ENCODE measurements at places on chromosomes 13 and 19.

DNA sequence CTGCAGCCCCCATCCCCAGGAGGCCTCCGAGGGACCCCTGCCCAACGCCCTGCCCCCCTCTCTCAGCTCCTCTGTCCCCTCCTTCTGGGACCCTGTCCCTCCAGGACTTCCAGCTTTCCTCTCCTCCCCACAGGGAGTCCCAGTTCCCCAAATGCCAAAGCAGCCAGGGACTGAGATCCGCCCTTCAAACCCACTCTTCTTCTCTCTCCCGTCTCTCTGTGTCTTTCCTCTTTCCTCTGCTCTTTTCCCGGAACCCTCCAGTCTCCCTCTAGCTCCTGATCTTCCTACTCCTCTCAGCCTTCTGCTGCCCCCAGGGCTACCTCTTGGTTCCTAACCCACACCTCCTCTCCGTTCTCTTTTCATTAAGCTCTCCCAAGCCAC lies 377 bp downstream of the CA11 start:
- no peak for DNase-seq

- no peak for DNase-seq
Observed at GRCh38 chr13:70172946-70173597, 64.8 kb upstream of the KLHL1 start.

DNA sequence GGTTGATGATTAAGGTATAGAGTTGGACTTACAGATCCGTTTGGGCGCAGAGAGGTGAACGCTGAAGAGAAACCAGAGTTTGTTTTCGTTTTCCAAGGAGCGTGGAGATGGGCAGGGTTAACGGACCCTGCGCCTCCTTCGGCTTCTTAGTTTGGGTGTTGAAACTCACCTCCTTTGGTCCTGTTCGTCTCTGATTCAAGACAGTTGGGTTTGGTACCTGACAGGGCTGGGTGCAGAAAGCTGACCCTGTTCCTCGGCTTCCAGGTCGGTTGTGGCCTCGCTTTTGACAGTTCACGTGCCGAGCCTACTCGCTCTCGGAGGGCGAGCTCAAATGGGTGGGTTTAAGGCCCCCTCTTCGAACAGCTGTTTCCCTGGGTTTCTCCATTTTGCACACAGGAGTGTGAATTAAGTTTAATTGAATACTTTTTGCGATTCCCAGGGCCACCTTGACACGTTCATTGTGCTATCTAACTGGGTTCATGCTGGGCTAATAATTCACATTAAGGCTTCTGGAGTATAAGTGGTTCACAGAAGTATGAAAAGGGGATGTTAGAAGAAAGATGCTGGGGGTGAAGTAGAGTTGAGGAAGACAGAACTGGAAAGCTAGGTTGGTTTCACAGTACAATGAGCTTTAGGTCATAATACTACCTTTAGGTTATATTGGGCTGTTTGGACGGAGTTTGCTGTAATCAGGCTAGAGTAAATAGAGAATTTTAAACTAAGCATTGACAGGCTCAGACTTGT lies 638 bp downstream of the USPL1 start:
- peak; percentile 31 for DNase-seq

DNA sequence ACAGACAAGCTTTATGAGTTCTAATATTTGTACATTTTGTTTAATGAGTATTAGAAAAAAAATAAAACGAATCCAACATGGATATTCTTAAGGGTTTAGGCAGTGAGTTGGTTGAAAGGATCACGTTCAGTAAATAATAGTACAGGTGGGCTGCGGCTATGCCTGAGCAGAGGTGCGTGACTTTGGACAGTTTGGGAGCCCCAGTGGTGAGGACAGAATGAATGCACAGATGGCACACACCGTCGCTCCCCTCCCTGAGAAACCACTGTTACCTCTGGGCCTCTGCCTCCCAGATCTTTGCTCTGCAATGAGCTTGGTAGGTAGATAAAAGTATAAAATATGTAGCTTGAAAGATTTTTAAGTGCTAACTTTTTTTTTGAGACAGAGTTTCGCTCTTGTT lies 153.3 kb downstream of the SIPA1L3 start:
- no peak for DNase-seq

GRCh38 chr19:45822716-45823115 lies 7.6 kb upstream of the RSPH6A start:
- DNase-seq, result no peak

- DNase-seq, result no peak
Observed at GRCh38 chr13:49561062-49561410, 24.3 kb downstream of the RCBTB1 start.

DNA sequence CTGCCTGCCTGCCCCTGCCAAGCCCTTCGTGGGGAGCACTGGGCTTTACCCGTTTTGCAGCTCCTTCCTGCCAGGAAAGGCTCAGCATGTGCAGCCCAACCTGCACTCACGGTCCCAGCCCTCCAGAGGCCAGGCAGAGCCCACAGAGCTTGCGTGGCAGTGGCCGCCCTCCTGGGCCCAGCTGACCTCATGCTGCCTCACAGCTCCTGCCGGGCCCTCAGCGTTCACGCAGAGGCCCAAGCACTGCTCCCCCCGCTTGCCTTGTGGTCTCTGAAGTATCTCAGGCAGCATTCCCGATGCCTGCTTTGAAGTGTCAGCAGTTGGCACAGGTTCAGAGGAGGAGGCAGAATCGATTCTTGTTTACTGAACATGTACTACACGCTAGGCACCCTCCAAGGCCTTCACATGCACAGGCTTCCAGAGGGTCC lies 32.5 kb downstream of the CAPN12 start:
- DNase-seq, result no peak

DNA sequence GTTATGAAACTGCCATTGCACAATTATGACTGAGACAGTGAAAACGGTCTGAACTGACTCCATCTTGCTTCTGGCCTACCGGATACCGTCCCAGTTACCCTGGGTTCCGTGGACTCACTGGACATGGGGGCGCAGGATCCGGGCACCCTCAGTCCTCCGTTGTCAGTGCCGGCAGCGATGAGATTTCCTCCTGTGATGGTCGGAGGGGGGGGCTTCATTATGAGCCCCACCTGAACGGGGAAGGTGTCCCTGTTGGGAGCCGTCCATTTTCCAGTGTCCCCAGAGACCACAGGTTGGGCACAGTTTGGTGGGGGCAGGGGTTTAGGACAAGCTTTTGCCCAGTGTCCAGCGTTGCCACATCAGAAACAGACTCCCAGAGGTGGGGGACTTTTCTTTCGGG lies 23.4 kb downstream of the TMEM255B start:
- DNase-seq, result no peak

GRCh38 chr13:43661161-43661830 lies 125.5 kb downstream of the ENOX1 start:
- no peak for DNase-seq

DNA sequence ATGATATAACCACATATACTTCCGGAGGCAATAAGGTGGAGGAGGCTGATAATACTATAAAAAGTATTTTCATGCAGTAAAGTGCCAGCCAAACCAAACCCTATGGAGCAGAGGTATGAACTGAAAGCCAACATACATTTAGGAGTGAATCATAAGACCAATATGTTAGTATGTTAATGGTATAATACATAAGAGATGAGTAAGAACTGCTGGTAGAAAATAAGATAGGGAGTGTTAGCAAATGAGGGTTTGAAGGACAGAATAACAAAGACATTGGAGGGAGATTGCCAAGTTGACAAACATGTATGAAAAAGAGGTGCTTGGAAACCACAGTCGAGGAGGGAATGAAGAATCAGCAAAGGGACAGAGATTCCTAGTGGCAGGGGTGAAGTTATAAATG lies 10.8 kb downstream of the ENOX1 start:
- no peak for DNase-seq

- no peak for DNase-seq
Observed at GRCh38 chr13:111394211-111394922, 73.9 kb downstream of the TEX29 start.

GRCh38 chr19:39171479-39172465 lies 25.0 kb upstream of the NCCRP1 start:
- DNase-seq, result no peak

GRCh38 chr13:97327086-97327485 lies 105.0 kb downstream of the MBNL2 start:
- no peak for DNase-seq

DNA sequence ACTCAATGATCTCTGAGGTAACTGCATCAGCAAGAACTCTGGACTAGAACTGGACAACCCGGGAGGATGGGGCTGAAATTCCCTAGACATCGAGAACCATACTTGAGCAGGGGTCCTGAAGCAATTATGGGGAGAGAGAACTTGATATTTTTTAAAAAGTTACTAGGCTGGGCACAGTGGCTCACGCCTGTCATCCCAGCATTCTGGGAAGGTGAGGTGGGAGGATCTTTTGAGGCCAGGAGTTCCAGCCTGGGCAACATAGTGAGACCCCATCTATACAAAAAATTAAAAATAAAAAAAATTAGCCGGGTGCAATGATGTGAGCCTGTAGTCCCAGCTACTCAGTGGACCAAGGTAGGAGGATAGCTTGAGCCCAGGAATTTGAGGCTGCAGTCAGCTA lies 2.3 kb upstream of the DNAJB1 start:
- no peak for DNase-seq

DNA sequence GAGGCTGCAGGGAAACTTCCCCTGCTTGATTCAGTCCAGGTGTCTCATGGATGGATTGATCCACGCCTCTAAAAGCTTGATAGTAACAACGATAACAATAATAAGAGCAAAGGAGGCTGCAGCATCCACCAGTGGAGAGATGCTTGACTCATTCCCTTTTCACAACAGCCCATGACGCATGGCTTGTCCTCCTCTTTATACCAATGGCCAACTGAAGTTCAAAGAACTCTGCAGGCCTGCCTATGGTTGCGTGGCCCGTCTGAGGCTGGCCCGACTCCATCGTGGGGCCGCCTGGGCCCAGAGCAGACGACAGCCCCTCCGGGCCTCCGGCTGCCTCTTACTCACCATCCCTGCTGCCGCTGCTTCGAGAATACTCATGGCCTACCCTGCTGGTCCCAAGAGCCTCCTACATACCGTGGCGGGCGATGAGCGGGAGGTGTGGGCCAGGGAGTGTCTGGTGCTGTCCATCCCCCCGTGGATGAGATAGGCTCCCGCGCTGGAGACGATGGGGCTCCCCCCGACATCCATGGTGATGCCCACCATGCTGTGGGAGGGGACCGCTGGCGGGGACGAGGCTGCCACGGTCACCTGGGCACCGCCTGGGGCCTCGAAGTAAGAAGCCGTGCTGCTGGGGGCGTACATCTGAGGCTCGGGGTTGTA lies 61.8 kb upstream of the RANBP3 start:
- no peak for DNase-seq

- peak; percentile 54 for DNase-seq
Observed at GRCh38 chr19:2253106-2254063, 2.8 kb downstream of the JSRP1 start.

DNA sequence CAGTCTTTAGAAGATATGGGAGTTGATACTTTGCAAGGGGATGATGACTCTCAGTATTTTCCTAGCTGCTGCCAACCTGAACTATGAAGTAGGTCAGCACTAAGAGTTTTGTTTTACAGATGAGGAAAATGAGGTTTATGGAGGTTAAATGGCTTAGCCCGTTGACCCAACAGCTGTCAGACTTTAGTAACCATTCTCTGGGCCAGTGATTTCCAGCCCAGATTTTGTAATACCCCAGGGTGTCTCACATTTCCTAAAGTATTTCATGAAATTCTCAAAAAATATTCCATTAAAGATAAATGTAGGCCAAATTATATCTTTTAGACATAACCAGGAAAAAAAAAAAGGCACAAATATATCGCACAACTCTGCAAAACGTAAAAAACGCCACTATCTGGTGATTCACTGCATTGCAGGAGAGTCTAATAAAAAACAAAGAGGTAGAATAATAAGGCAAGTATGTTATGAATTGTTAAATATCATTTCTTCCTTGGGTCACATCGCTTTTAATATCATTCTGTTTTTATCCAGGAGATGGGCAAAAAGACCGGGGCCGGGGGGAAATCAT lies 112.5 kb downstream of the DACH1 start:
- no peak for DNase-seq

DNA sequence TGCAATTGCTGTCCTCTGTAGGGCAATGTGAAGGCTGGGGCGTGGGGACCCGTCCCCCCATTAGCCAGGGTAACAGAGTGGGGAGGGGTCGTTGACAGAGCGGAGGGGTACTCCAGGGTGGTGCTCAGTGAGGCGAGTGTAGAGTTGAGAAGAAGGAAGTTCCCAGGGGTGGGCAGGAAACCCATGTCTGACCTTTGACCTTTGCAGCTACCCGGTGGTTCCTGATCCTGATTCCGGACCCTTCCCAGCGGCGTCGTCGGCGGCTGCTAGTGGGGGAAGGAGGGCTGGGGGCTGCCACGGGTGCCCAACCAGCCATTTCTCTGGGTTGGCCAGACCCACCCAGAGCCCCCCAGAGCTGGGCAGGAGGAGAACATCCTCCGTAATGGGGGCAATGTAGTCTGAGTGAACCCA lies 2.1 kb upstream of the PLVAP start:
- DNase-seq, result no peak

DNA sequence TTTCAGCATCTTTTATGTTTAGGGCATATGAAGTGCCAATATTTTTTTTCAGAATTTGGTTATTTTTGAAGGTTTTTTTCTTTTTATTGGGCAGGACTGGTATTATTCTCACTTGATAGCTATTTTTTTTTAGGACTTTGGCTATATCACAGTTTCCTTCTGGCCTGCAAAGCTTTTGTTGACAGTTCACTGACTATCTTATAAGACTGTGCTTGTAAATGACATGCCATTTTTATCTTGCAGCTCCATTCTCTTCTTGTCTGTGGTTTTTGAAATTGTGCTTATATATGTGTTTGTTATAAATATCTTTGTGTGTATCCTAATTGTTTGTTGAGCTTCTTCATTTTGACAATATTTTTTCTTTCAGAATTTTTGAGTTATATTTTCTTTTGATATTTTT lies 26.4 kb upstream of the ZNF431 start:
- DNase-seq, result no peak

DNA sequence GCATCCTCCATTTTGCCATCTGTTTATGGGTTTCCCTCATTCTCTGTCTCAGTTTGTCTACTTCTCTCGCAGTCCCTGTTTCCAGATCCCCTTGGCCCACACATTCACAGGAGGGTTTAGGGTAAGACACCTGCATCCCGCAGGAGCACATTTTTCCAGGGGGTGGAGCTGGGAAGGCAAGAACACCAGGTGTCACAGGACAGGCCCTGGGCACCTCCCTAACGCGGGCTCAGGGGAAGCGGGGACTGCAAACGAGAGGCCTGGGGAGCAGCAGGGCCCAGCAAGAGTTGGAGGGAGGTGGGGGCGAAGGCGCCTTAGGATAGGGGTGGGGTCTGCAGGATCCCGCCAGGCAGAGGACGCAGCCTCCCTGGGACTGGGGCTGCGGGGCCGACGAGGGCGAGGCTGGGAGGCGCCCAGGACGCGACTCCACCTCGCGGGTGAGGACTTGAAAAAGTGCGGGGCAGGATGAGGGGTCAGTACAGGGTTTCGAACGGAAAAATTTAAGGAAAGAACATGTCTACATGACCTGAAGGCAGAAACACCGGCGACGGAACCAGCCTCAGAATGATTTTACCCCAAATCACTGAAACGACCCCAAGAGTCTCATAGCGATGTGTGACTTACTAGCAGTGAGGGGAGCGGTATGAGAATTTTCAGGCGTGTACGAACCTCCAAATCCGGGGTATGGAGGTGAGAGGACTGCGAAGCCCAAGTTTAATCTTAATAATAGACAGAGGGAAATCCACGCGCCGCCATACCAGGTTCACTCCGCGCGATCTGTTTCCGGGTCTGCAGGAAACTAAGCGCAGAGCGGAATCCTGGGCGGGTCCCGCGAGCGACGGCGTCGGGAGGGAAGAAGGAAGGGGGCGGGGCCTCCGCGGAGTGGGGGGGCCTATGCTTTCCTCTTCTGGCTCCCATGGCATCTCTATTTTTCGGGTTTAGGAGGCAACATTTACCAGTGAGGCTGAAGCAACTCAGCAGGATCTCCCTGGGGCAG lies 7.1 kb upstream of the ERVV-2 start:
- DNase-seq, result peak; percentile 2

All from CD4-positive, alpha-beta T cell treated with Interleukin-1 beta for 1 hour (primary cell).